Lower leg skin (tissue), 4 donors: ENCODE measurements at places on chromosomes 11 and 22.

- no peak for DNase-seq
Measured at GRCh38 chr11:44267006-44267749, 42.8 kb downstream of the ALX4 start.

DNA sequence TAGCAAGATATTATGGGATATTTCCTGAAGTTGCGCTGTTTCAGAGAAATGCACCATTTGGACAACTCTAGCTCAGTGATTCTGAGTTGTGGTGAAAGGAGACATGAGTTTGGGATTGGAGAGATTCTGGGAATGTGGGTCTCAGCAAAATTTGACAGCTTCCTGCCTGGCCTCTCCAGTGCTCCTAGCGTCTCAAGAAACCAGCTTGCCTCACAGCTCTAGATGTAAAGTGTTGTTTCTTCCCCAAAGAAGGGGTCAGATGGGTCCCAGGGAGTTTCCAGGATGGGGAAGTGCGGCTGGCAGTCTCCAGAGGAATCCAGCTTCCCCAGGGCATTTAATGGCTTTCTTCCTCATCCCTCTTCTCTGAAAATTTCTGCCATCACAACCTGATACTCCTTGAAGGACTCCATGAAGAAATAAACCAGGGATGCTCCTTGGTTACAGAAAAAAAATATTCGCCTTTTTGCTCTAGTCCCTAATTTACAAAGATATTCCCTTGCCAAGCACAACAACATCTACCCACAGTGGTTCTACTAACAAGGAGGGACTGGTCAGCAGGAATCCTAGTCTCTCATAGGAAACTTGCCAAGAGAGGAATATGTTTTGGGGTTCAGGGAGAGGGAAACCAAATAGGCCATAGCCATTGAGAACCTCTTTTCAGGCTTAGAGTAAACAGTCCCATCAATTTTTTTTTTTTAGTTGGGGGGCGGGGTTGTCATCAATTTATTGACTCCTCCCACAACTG is 185.4 kb upstream of the E2F8 start:
- DNase-seq = no peak

DNA sequence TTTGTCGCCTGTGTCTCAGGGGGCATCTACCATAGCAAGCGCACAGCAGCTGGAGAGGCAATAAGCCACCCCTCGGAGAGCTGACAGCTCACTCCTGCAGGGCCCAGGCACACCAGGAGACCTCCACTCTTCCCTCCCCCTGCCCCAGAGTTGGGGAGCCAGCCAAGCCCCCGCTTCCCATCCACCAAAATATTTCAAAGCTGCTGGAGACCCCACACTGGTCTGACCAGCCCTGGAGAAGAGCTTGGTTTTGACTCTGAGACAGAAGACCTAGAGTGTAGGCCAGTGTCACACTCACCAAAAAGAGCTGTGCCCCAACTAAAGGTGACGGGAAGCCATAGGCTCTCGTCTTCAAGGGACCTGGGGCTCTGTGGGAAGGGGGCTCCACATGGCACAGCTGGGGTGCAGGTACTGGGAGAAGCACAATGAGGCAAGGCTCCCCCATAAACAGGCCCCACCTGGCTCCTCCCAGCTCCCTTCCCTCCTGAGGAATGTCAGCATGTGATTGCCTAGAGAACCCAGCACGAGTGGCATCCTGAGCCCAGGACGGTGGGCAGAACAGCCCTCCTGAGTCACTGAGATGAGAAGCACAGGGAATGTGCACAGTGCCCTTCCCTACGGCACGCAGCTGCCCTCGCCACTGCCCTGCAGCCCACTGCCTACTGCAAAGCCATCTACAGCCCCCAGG is 5.8 kb upstream of the GNAZ start:
- DNase-seq = peak; percentile 11

DNA sequence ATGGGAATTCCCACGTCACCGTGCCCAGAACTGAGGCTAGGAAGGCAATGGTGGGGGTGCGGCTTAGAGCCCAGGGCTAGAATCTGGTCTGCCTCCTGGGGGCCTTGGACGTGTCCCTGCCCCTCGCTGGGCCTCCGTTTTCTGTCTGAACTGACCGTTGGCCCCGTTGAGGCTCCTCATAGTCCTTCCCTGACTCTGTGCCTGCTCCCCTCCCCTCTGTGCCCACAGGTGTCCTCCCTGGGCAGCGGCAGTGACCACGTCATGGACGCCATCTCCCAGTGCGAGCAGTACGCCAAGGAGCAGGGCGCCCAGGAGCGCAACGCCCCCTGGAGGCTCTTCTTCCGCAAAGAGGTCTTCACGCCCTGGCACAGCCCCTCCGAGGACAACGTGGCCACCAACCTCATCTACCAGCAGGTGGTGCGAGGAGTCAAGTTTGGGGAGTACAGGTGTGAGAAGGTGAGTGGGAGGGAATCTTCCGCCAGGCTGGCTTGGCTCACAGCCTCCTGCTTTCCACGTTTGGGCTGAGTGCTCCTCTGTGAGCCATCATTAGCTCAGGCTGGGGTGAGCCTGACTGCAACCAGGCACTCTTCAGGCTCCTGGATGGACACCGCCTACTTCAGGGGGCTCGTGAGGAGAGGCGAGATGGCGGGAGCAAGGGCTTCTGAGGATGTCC is 63.9 kb downstream of the MYO7A start:
- DNase-seq = no peak

DNA sequence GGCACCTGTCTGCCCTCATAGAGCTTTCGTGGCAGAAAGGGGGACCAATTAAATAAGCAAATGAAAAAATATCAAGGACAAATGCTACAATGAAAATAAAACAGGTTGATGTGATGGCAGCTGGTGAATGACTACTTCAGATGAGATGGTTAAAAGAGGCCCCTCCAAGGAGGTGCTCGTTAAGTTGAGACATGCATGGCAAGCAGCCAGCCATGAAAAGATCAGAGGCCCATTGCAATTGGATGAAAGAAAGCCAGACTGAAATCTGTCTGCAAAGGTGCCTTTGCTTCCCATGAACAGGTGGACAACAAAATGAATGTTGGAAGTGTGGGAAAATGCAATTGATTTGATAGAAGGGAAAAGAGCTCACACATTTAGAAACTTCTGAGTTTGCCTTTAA is 848 bp upstream of the TRPC6 start:
- no peak for DNase-seq

GRCh38 chr11:66011239-66011784 is 496 bp upstream of the CST6 start:
- DNase-seq = no peak

DNA sequence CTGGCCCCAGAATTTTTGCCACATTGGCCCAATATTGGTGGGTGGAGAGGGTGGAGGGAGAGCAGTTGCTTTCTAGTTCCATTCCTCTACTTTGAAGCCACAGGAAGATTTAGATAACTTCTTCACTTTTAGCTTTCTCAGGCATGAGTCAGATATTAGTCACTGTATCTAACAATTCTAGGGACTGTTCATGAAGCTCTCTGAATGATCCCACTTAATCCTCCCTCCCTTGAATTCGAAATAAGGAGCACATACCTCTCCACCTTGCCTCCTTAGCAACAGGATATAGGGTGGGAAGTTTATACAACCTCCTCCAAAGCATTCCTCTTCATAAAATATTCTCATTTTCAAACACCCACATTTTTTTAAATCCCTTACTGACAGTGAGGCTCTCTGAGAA is 13.5 kb downstream of the FSHB start:
- DNase-seq = no peak

DNA sequence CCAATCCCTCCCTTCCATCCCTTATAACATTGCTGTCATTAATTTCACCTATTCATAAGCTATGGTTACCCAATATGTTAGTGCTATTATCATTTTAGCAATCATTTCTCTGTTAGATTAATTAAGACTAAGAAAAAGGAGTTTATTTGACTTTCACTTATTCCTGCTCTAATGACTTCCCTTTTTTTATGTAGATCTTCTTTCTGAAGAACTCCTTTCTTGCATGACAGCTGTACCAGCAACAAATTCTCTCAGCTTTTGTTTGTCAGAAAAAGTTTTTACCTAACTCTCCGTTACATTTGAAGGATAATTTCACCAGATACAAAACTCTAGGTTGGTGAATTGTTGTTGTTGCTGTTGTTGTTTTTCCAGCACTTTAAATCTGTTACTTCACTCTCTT is 28.6 kb upstream of the OR8B8 start:
- no peak for DNase-seq

- DNase-seq = no peak
Measured at GRCh38 chr11:7495882-7496551, 10.7 kb downstream of the OLFML1 start.

GRCh38 chr11:123202155-123203151 is 7.4 kb upstream of the CLMP start:
- DNase-seq = peak; percentile 60

- DNase-seq = no peak
Measured at GRCh38 chr11:36777311-36777710, 179.3 kb upstream of the RAG2 start.

DNA sequence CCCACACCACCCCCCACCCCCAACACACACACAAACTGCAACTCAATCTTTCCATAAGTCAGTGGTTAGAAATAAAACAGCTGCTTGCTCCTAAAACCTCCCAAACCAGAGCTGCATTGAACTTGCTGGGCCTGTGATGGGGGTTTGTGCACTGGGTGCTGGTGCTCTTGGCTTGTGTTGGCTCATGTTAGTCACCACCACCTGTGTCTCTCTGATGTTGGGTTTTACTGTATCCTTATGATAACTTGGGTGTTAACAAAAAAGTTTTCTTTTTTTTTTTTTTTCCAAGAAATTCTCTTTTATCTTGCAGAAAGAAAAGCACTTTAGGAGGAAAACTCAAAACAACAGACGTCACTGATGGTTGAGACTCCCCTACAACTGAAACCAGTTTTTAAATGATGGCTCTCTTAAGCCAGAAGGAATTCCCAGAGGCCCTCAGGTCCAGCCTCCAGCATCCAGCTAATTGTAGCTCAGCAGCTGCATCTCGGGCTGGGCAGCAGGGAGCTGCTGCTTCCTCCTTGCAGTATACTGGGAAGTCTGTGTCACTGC is 79.9 kb upstream of the DRD2 start:
- DNase-seq = no peak

GRCh38 chr11:62553080-62553838 is 6.7 kb upstream of the AHNAK start:
- DNase-seq = peak; percentile 91

GRCh38 chr22:40482391-40482790 is 112.0 kb downstream of the SGSM3 start:
- DNase-seq = no peak

DNA sequence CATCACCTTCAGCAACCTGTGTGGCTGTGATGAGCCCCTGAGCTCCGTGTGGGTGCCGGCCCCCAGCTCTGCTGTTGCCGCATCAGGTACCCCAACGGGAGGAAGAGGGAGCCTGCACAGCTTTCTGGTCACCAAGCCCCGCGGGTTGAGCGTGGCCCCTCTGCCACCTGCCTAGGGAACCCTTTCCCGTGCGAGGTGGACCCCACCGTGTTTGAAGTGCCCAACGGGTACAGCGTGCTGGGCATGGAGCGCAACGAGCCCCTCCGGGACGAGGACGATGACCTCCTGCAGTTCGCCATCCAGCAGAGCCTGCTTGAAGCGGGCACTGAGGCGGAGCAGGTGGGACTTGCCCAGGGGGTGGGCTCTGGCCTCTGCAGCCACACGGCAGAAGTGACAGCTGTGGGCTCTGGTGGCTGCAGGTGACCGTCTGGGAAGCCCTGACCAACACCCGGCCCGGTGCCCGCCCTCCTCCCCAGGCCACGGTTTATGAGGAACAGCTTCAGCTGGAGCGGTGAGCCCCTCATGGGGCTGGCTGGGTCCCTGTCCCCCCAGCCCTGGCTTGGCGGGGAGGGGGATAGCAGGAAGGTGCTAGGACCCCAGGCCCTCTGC is 1.9 kb upstream of the SSH3 start:
- DNase-seq = peak; percentile 87

- peak; percentile 93 for DNase-seq
Measured at GRCh38 chr22:17570851-17571631, 7.7 kb downstream of the SLC25A18 start.

DNA sequence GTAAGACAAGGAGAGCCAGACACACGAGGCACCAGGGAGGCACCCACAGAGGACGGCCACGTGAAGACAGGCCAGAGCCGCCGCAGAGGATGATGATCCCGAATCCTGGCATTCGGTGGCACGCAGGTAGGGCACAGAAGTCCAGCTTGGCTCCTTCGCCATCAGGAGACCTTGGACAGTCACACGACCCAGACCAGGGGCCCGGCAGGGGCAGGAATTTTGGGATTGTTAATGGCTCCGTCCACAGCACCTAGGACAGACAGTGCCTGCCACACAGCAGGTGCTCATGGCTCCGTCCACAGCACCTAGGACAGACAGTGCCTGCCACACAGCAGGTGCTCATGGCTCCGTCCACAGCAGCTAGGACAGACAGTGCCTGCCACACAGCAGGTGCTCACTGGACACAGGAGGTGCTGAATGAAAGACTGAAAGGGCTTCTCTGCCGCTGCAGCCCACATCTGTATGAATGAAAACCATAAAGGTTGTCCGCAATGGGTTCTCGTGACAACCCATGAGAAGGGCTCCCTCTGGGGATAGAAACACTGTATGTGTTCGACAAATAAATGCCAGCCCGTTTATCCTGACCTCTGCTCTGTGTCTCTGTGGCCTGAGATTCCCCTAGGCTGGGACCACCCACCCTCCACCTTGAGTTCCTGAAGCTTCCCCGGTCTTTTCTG is 341.6 kb downstream of the CTTN start:
- no peak for DNase-seq

DNA sequence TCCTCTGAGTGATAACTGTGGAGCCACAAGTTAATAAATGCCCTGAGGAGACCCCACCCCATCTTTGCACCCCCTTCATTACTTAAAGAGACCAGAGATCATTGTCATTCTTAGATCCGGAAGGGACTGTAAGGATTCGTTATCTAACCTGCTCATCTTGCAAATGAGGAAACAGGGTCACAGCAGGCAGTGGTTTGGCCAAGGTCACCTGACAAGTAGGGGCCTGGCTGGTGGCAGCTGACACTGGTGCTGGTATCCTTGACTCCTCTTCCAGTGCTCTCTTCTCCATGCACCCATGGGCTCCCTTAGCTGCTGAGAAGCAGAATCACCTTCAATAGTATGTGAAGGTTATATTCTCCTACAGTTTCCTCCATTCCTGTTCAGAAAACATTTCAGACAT is 151.6 kb downstream of the GRIK4 start:
- DNase-seq = no peak

- no peak for DNase-seq
Measured at GRCh38 chr11:103069367-103069766, 22.6 kb downstream of the DCUN1D5 start.

DNA sequence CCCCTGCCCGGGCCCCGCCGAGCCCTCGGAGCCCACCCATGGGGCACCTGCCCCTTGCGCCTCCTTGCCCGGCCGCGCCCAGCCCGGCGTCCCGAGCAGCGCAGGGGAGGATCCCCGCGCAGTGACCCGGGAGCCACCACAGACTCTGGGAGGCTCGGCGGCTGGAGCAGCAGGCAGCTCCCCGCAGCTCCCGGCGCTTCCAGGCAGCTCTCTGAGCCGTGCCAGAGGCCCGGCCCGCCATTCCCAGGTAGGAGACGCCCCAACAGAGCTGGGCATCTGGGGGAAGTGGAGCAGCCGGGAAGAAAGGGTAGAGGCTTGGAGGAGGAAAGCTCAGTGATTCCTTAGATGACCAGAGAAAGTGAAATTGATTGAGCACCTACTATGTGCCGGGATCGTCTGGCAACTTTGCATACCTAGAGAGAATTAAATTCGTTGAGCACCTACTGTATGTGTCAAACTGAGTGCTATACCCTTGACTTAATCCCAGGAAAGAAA is 670 bp downstream of the RASD2 start:
- DNase-seq = no peak
